ENCODE measurements at places on chromosomes 11 and 22.

DNA sequence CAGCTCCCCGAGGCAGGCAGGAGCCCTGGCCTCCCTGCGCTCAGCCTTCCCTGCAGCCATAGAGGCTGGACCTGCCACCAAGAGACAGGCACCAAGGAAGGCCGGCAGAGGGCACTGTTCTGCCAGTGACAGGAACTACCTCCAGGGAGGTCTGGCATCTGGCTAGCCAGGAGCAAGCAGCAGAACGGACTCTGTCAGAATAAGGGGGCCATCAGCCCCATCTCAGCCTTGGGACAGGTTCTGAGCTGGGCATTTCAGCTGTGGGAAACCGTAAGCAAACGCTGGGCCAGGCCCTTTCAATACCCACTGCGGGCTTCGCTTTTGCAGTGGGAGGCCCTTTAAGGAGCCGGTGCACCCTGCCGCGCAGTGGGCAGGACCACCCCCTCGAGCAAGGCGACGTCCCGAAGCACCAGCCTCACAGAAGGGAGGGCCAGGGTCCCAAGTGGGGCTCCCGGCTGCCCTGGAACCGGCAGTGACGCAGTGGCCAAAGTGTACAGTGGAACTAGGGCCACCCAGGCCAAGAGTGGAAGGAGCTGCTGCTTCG is 18.2 kb downstream of the IFT27 start:
- ATAC-seq: peak; percentile 67

- ATAC-seq: no peak
These were observed 12.3 kb downstream of the PDGFD start for GRCh38 chr11:104151404-104152204.

GRCh38 chr11:87861030-87861429 is 314.2 kb downstream of the RAB38 start:
- ATAC-seq: no peak

GRCh38 chr11:83235825-83236224 is 42.3 kb downstream of the ANKRD42 start:
- no peak for ATAC-seq

- ATAC-seq: no peak
These were observed 38.2 kb downstream of the RNF141 start for GRCh38 chr11:10502770-10503169.

DNA sequence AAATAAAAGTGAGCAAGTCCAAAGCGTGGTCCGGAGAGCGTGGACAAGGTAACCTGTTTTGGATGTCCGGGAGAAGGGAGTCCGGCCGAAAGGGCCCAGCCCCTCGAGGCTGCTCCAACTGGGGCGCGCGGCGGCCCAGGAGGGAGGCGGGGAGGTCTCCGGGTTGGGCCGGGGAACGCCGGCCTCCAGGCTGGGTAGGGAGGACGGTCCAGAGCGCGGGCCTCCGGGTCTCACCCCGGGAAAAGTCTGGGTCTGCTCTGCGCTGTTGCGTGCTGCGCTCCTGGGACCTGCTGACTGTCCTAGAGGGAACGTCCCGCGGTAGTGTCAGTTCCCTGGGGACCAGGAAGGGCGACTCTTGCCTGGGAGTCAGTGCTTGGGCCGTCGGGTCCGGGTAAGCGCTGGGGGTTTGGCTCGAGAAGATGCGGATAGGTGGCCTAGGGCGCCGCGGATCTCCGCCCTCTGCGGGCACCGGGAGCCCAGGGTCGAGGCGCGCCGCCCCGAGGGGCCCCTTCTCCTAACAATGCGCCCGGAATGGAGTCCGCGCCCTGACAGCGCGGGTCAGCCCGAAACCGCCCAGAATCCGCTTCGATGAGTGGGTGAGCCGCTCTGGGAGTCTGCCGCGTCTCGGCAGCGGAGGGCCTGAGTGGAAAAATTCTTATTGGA is 988 bp upstream of the FLI1 start:
- ATAC-seq: peak; percentile 25

GRCh38 chr11:11149671-11150459 is 203.2 kb downstream of the CSNK2A3 start:
- ATAC-seq: no peak

- no peak for ATAC-seq
These were observed 578.5 kb downstream of the BUD13 start for GRCh38 chr11:116194156-116194904.

DNA sequence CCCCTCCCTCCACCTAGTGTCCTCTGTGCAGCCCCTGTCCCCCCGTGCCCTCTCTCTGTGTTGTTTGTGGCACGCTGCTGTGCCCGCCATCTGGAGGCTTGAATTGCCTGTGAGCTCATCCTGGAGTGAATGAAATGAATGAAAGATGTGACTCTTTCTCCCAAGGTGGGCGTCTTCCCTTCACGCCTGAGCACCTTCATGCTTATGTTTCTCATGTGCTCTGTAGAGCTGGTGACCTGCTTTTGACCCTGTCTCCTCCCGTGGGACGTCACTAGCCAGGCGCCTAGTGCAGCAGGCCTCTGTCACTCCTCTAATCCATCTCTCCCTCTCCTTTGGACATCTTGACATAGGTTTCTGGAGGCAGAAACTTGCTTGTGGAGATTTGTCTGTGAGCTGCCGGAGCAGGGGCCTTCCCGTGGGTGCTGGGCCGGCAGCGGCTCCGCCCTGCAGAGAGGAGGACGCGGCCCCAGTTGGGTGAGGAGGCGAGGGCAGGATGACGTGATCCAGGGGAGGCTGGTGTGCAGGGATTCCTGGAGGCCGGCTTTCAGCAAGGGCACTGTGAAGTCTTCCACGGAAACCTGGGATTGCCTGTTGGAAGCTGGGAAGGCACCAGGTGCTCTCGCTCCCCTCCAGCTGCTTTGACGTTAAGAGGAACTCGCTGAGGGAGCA is 40.6 kb downstream of the MUC6 start:
- no peak for ATAC-seq

- ATAC-seq: no peak
These were observed 315.0 kb downstream of the BRD1 start for GRCh38 chr22:49512487-49513165.

- no peak for ATAC-seq
These were observed 63.4 kb downstream of the MYO7A start for GRCh38 chr11:77191429-77191822.

DNA sequence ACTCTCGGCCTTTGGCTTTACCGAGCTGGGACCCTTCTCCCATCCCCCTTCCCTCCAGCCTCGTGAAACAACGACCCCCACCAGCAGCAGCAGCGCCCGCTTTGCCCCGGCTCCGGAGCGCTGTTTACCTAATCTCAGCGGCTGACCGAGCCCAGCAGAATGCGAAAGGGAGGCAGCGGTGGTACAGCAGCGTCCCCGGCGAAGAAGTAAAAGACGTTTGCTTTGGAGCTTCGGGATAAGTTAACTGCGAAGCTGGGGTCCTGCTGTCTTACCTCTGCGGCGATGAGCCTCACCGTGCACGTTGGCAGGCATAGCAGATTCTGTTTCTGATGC is 2.0 kb upstream of the LARGE1 start:
- ATAC-seq: no peak

GRCh38 chr22:29078036-29078868 is 5.4 kb downstream of the KREMEN1 start:
- no peak for ATAC-seq

GRCh38 chr11:107562647-107563208 is 2.8 kb downstream of the ALKBH8 start:
- ATAC-seq: peak; percentile 93

DNA sequence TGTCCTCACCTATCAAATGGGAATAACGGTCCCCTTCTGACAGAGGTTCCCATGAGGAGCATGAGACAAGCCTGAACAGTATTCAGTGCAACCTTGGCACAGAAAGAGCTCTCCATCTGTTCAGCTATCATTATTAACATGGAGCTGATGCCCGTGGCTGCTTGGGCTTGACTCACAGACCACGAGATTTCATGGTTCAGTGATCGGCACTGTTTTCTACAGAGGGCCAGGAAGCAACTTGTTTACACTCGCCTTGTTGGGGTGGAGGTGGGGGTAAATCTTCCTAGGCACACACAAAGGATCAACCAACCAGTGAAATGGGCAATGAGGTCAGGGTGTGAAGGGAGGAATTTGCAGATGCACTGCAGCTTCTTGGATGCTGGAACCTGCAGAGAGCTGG is 88.2 kb downstream of the CWC15 start:
- peak; percentile 70 for ATAC-seq

DNA sequence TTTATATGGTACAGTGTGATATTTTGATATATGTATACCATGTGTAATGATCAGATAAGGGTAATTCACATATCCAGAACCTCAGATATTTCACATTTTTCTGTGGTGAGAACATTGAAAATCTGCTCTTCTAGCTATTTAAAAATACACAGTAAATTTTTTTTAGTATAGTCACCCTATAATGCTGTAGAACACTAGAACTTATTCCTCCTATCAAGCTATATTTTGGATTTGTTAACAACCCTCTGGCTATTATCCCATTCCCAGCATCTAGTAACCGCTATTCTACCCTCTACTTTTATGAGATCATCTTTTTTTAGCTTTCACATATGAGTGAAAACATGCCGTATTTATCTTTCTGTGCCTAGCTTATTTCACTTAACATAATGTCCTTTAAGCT is 65.5 kb upstream of the SYT9 start:
- no peak for ATAC-seq

DNA sequence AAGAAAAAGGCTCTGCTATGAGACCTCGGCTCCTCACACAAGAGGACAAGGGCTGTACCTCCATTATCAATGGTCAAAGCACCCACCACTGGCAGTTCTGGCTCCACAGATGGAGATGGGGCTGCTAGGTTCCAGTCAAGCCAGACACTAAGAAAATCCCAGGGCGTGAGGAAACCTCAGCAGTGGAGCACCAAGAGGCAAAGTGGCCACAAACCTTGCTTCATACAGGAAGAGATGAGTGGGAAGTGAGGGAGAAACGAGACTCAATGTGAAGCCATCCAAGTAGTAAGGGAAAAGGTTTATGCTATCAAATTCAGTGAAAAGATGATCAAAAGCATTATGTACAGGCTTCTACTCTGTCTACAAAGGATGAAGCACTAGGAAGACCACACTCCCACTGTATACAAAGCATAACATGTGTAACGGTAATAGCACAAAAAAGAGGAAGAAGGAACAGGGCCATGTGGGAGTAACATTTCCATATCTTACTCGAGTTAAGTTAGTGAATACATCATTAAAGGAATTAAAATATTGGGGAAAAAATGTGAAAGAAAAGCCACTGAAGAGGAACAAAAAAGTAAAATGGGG is 27.0 kb downstream of the POLDIP3 start:
- ATAC-seq: no peak

- ATAC-seq: no peak
These were observed 147.4 kb upstream of the ZC3H12C start for GRCh38 chr11:109945626-109946321.

GRCh38 chr11:134228625-134229024 is 4.2 kb downstream of the VPS26B start:
- ATAC-seq: no peak

DNA sequence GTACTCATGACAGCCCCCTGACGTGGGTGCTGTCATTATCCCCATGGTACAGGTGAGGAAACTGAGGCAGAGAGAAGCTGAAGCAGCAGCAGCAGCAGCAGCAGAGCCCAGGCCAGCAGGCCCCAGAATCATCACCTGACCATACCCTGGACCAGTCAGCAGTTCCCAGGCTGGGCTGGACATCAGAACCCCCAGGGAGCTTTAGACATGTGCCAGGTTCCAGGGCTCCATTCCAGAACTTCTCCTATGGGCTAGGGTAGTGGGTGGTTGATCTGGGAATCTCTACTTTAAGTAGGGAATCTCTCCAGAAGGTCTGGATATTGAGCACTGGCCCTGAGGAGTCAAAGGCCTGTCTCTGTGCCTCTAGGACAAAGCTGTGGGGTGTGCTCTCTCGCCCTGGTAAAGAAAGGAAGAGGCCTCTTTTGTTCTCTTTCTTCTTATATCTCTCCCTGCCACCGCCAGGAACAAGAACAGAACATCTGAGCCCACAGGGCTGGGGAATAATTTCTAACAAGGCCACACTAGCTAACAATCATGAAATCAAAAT is 26.6 kb downstream of the MAFF start:
- ATAC-seq: no peak

DNA sequence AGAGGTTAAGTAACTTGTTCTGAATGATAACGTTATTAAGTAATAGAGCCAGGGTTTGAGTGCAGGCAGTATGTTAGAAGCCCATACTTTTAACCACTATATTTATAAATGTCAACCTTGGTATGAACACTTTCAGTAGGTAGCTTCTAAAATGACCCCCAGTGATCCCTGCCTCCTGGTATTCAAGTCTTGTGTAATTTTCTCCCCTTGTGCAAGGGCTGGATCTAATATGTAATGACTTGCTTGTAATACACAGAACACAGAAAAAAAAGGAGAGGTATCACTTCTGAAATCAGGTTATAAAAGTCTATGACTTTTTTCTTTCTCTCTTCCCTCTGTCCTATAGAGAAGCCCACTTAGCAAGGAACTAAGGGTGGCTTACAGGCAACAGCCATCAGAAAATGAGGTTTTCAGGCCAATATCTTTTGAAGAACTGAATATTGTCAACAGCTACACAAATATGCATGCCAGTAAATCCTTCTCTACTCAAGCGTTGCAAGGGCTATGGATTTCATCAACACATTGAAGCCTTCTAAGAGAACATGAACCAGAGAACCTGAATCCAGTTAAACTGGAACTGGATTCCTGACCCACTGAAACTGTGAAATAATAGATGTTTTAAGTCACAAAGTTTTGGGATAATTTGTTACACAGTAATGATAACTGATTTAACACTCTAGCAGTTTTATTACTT is 712.3 kb downstream of the METTL15 start:
- no peak for ATAC-seq

- ATAC-seq: no peak
These were observed 80.7 kb downstream of the MICAL3 start for GRCh38 chr22:17943533-17944249.

DNA sequence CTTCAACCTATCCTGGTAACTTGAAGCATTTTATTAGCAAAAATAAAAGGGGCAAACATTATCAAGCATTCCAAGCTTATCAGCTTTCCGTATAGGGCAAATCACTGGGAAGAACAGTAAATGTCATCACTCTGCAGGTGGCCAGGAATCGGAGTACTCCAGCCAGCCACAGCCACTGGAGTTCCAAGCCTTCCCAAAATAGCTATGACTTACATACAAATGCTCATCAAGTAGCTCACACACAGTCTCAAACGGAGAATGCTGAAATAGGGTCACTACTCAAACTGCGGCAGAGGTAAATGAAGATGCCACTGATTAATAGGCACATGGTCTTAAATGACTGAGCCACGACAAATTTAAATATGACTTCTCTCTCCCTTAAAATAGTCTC is 2.1 kb downstream of the USP28 start:
- no peak for ATAC-seq

DNA sequence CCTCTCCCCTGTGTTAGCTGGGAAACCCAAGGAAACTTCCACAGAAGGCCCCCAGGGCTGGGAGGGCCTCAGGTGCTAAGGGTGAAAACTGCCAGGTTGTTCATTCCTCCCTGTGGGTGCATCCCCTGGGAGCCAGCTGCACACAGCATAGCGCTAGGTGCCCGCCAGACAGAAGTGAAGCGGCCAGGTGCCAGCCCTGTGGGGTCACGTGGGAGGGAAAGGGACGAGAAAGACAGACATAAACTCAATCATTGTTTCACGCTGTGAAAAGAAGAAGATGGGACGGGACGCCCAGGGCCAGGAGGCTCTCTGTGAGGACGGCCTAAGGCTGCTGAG is 31.6 kb upstream of the HMOX1 start:
- no peak for ATAC-seq
